Astrocyte (in vitro differentiated cells and primary cell): ENCODE measurements at places on chromosomes 3 and 15. TPM values are rescaled to one million over a fixed set of nuclear protein-coding genes. Genes with fewer than 3 reads are reported as not detected.

The PRKCD gene
- total RNA-seq, result 25.4 and 28.8 TPM in 2 replicates

The SLC35G2 gene
- total RNA-seq, result 9.4 and 10.1 TPM in 2 replicates

The GABRG3 gene
- total RNA-seq, result 0.54 and 0.77 TPM in 2 replicates

The TGM4 gene
- 0.18 TPM in 1 of 2 replicates, not detected in the other for total RNA-seq

The SLC25A20 gene
- total RNA-seq, result 25.0 and 27.3 TPM in 2 replicates

The IGSF11 gene
- total RNA-seq, result 0.22 and 0.39 TPM in 2 replicates

The C3orf22 gene
- not detected in 2 replicates for total RNA-seq

The GNB5 gene
- 25.6 and 27.6 TPM in 2 replicates for total RNA-seq

The ATP10A gene
- 21.1 and 36.6 TPM in 2 replicates for total RNA-seq

The THRB gene
- 6.8 and 8.5 TPM in 2 replicates for total RNA-seq

The C3orf85 gene
- total RNA-seq, result not detected in 2 replicates

The HACL1 gene
- total RNA-seq, result 17.3 and 17.8 TPM in 2 replicates

The PIERCE2 gene
- 1.6 and 2.6 TPM in 2 replicates for total RNA-seq

The ANKRD34C gene
- 0.05 TPM in 1 of 2 replicates, not detected in the other for total RNA-seq

The EPB42 gene
- total RNA-seq, result not detected in 2 replicates

The LMAN1L gene
- 0.32 TPM in 1 of 2 replicates, not detected in the other for total RNA-seq

The B3GALNT1 gene
- total RNA-seq, result 11.1 and 12.8 TPM in 2 replicates

The RNU6-1 gene
- total RNA-seq, result not detected in 2 replicates

The CCR5 gene
- not detected in 2 replicates for total RNA-seq

The PGBD4 gene
- 1.4 TPM in 2 replicates for total RNA-seq

The MYO5C gene
- 2.7 and 4.5 TPM in 2 replicates for total RNA-seq

The OXTR gene
- 2.2 and 3.0 TPM in 2 replicates for total RNA-seq

The RASGRF1 gene
- total RNA-seq, result 0.55 and 1.2 TPM in 2 replicates

The SGO1 gene
- 1.9 and 3.0 TPM in 2 replicates for total RNA-seq

The GOLGA8J gene
- 0.67 TPM in 1 of 2 replicates, not detected in the other for total RNA-seq

The TSPAN3 gene
- 223 and 245 TPM in 2 replicates for total RNA-seq

The CRTAP gene
- 144 and 145 TPM in 2 replicates for total RNA-seq

The LIPH gene
- 6.4 and 9.0 TPM in 2 replicates for total RNA-seq

The TRAK1 gene
- total RNA-seq, result 52.3 and 56.2 TPM in 2 replicates

The CYP8B1 gene
- total RNA-seq, result not detected in 2 replicates

The LARP6 gene
- 61.5 and 75.2 TPM in 2 replicates for total RNA-seq
